Daoy (cell line): ENCODE measurements at places on chromosomes 5 and 9. TPM values are rescaled to one million over a fixed set of nuclear protein-coding genes. Genes with fewer than 3 reads are reported as not detected.
A peak's percentile ranks its signal among the peaks of the same experiment; 100 is the strongest.

The QRFP gene
- total RNA-seq = not detected in 2 replicates

The PCDHA9 gene
- total RNA-seq = 0.11 and 0.51 TPM in 2 replicates

The SLC6A3 gene
- total RNA-seq = not detected in 2 replicates

The PROB1 gene
- total RNA-seq = 0.09 and 0.17 TPM in 2 replicates

The MRRF gene
- 50.6 and 61.0 TPM in 2 replicates for total RNA-seq

The ANKS6 gene
- total RNA-seq = 10.3 and 28.6 TPM in 2 replicates

GRCh38 chr5:38479315-38479904, 77.0 kb downstream of the LIFR start:
- no peak for DNase-seq

GRCh38 chr9:134324359-134325095, 1.7 kb upstream of the RXRA start:
- peak; percentile 64 for DNase-seq

- DNase-seq = peak; percentile 70
Observed at GRCh38 chr5:72951671-72952468, 4.0 kb upstream of the FCHO2 start.

GRCh38 chr9:96858670-96859069, 4.4 kb upstream of the ZNF782 start:
- peak; percentile 15 for DNase-seq

DNA sequence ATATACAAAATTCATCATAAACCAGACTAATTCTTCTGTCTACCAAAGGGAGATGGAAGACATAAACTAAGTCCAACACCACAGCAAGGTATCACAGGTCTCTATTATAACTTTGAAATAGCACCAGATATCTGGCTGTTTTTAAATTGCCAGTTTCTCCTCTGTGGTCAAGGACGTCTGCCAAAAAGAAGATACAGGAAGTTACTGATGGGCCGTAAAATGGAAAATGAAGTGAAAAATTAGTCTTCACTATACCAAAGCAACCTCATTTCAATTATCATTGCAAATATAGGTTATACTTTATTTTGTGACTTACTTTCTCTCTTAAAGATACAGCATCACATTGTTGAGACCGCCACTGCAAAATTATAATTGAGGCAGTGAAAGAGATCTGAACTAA, 225.5 kb downstream of the NDUFS4 start:
- DNase-seq = no peak

DNA sequence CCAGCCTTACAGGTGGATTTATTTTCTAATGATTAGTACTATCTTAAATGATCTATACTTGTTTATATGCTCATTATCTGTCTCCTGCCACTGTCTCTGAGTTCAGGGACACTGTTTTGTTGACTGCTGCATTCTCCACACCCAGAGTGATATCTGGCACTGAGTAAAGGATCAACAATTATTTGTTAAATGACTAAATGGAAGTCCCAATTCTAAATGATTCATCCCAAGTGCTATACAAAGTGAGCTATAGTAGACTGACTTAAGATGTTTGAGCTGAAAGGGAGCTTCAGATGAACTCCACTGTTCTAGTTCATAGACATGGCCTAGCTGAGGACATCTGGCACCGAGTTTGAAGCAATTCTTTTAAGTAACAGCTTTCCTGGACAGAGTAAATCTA, 40.5 kb downstream of the ITGA2 start:
- no peak for DNase-seq

- DNase-seq = no peak
Observed at GRCh38 chr5:168347368-168348083, 56.1 kb downstream of the WWC1 start.

DNA sequence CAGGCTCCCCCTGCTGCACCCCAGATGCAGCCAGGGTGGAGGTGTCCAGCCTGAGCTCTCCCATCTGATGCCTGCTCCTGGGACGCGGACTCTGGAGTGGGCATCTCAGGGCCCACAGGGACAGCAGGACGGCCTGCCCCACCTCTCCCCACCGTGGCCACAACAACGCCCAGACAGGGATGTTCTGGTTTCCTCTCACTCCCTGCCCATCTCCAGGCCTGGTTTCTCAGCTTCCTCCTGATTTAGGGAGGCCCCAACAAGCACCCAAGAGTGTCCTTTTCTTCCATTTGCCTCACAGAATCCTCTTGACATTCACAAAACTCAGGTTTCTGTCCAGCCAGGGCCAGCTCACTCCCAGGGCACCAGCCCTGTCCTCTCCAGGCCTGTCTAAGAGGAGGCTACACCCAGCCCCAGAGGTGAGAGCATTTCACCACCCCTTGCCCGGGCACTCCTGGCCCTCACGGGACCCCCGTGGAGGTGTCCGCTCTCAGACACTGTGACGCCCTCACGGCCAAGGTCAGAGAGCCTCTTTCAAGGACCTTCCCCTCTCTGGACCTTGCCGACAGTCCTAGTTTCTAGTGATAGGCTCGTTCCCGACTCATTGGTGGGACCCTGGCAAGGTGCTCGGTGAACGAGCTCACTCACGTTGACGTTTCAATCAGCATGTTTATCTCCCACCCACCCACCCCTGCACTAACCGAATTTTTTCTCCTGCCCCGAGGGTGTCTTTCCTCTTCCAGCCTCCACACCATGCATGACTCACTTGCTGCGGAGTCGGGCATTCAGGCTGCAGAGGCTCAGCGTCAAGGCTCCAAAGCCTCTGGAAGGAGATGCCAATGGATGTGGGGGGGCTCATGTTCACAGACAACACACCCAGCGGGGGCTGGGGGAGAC, 62.0 kb upstream of the UNC5A start:
- DNase-seq = peak; percentile 59

GRCh38 chr5:73280386-73280785, 107.4 kb downstream of the TMEM174 start:
- DNase-seq = no peak

DNA sequence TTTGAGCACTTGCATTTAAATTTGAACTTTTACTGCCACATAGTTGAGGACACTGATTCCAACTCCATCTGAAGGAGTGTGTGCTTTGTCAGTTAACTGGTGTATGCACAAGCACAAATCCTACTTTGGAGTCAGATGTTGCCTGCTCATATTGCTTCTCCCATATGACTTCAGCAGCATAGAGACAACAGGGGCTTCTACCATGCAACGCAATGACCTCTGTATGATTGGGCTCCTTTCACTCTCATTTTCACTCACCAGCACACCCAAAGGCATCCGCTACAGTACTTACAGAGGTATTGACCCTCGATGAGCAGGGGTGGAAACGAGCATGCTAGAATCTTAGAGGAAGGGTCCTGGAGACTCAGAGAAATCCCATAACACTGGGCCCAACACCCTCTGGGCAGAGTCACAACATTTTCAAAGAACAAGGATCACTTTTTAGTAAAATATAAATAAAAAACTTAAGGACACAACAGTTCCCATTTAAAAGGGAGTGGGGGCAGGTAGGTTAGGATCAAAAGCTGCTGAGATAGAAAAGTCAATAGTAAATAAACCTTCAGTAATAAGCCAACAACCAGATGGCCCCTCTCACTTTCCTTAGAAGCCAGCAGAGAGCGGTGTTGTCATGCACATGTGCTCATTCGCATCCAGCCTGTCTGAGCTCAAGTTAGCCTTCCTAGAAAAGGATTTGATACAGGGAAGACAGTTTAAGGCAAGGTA, 203.8 kb downstream of the SNCAIP start:
- peak; percentile 78 for DNase-seq
